IPS-NIHi11 (cell line): ENCODE measurements at places on chromosomes 7 and 10.

DNA sequence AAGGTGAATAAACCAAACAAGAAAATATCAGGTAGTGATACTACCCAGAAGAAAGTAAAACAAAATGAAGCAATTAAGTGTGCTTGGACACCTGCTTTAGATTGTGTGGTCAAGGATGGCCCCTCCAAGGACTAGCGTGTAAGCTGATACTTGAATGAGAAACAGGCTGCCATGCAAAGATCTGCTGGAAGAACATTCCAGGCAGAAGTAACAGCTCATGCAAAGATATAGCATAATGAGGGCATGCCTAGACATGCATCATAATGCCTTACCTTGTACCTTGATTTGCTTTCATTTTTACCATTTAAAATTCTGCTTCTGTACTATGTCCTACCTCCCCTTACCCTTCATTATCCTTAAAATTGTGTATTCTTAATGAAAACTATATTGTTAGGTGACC is 74.8 kb upstream of the HDAC9 start:
- DNase-seq, result no peak

DNA sequence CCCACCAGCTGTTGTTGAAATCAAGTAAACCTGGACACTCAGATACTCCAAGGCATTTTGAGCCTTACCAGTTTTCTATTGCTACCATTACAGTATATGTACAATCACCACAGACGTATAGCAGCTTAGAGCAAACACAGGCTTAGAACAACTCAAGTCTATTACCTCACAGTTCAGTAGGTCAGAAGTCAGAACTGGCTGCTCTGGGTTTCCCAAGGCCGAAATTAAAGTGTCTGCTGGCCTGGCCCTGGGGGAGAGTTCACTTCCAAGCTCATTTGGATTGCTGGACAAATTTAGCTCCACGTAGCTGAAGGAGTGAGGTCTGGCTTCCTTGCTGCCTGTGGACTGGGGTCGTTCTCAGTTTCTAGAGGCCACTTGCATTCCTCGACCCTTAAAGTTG is 260.1 kb upstream of the LRRN3 start:
- DNase-seq, result no peak

DNA sequence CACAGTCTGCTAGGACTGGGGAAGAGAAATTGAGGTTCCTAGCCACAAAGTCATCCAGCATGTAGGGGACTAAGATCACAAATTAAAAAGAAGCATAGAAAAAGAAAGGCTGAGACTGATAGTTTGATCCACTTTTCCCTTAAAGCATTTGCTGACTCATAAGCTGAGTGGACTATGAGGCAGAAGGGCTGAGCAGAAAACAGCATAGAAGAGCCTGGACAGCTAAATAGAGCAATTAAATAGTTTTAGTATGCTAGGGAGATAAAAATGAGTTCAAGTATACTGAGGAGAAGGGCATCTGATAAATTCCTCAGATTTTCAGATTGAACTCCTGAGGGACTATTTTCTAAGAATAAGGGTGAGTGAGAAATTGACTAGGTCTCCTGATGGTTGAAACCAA is 155.9 kb upstream of the EGR2 start:
- DNase-seq, result no peak

DNA sequence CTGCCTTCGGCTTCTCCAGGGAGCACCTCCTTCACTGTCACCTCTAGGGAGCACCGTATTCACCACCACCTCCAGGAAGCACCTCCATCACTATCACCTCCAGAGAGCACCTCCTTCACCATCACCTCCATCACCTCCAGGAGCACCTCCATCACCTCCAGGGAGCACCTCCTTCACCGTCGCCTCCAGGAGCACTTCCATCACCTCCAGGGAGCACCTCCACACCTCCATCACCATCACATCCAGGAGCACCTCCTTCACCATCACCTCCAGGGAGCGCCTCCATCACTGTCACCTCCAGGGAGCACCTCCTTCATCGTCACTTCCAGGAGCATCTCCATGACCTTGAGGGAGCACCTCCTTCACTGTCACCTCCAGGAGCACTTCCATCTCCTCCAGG is 102.3 kb downstream of the DNAJB6 start:
- no peak for DNase-seq

DNA sequence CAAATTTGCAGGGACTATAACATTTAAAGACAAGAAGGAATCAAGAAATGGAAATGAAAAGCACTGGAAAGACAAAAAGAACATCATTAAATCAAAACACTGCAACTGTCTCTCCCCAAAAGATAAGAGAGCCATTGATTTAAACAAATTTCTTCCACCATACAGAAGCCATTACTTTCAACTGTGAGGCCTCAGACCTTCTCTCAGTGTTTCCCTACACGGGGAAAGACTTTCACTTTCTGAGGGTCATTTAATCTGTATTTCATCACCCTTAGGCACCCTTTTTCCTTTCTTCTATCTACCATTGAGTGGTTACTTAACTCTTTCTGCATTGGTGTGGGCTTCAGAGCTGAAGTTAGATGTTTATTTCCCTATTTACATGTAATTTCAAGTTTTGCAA is 47.5 kb downstream of the CCDC172 start:
- DNase-seq, result no peak

DNA sequence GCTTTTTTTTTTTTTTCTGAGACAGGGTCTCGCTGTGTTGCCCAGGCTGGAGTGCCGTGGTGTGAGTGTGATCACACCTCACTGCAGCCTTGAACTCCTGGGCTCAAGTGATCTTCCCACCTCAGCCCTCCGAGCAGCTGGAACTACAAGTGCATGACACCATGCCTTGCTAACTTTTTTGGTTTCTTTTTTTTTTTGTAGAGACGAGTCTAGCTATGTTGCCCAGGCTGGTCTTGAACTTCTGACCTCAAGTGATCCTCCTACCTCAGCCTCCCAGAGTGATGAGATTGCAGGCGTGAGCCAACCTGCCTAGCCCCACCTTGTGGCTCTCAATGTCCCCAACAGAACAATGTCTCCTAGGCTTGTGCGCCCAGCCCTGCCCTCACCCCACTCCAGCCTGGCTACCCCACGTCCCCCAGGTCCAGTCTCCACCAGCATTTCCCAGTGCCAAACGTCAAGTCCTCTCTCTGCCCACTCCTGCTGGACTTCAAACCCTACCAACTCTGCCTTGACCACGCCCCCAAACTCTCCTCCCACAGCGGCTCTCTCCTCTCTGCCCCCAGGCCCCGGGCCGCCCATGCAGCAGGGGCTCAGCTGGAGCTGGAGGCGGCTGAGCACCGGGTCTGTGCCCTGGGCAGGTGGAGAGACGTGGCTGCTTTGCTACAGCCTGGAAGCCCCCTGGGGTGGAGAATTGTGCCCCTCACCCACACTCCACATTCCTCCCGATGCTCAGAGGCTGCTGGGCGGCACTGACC is 18.9 kb downstream of the BHLHA15 start:
- DNase-seq, result peak; percentile 41

- DNase-seq, result no peak
Observed at GRCh38 chr7:25456467-25457171, 228.3 kb upstream of the NPVF start.

DNA sequence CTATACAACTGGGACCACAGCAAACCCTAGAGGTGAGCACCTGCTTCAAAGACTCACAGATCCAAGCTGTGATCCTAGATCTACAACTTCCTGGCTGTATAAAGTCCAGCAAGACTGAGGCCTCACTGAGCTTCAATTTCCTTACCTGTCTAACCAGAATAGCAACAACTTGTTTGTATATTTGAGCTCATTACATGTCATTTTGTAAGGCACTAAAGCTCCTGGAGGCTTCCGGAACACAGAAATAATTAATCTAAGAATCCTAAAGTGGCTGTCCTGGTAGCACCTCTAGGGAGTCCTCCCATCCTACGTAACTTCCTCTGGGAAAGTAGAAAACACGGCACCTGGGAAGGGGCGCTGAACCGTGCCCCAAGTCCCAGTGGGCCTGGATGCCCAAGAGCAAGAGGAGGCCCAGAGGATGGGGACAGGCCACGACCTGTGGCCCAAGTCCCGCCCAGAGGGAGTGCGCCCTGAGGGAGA is 39.4 kb downstream of the HK1 start:
- DNase-seq, result no peak

GRCh38 chr10:82572744-82573143 is 697.8 kb downstream of the NRG3 start:
- no peak for DNase-seq

- DNase-seq, result no peak
Observed at GRCh38 chr10:48792687-48793096, 108.0 kb downstream of the WDFY4 start.
